Activated B cell treated with CpG ODN at 0.5 μM for 24 hours (primary cell): ENCODE measurements at places on chromosomes 1 and 21. TPM values are rescaled to one million over a fixed set of nuclear protein-coding genes. Genes with fewer than 3 reads are reported as not detected.

GRCh38 chr1:224211206-224211962 lies 28.3 kb downstream of the DEGS1 start:
- H3K4me1 ChIP-seq = peaks cover 27% of the 10 kb centered on the region
- H3K27ac ChIP-seq = no peak overlapping the region
- H3K27me3 ChIP-seq = no peaks in the 10 kb centered on the region
- no peak for DNase-seq
- no peak overlapping the region for H3K4me3 ChIP-seq
- H3K36me3 ChIP-seq = no peaks in the 10 kb centered on the region

The ST6GALNAC5 gene
- not detected in 2 replicates for total RNA-seq

DNA sequence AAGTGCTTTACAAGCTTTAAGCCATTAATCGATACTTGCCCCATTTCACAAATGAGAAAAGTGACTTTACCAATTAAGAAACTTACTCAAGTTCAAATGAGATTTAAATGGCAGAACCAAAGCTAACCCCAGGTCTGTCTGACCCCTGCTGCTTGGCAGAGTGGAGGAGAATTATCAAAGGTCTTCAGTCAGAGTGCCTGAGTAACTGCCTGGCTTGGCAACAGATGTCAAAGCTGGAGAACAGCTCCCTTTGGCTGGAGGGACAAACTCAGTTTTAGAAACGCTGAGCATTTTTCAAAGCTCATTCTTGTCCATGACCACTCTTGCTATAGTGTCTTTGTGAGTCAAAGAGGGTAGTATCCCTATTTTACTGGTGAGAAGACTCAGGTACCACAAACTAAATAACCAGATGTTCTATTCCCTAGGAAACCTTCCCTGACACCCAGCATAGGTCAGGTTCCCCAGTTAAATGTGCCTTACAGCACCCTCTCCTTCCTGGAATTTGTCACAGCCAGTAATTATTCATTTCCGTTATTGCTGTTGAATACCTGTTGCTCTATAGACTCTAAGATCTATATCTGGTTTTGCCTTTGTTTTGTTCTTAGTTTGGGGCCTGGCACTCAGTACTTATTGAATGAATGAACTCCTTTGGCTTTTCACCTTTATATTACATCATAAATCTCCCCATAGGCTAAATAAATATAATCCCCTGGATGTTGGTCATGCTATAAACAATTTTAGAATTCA lies 5.0 kb upstream of the BCAR3 start:
- peaks cover 70% of the 10 kb centered on the region for H3K4me1 ChIP-seq
- H3K4me3 ChIP-seq = peak overlapping the region; percentile 26
- H3K27ac ChIP-seq = peak overlapping the region; percentile 41
- no peak for DNase-seq

DNA sequence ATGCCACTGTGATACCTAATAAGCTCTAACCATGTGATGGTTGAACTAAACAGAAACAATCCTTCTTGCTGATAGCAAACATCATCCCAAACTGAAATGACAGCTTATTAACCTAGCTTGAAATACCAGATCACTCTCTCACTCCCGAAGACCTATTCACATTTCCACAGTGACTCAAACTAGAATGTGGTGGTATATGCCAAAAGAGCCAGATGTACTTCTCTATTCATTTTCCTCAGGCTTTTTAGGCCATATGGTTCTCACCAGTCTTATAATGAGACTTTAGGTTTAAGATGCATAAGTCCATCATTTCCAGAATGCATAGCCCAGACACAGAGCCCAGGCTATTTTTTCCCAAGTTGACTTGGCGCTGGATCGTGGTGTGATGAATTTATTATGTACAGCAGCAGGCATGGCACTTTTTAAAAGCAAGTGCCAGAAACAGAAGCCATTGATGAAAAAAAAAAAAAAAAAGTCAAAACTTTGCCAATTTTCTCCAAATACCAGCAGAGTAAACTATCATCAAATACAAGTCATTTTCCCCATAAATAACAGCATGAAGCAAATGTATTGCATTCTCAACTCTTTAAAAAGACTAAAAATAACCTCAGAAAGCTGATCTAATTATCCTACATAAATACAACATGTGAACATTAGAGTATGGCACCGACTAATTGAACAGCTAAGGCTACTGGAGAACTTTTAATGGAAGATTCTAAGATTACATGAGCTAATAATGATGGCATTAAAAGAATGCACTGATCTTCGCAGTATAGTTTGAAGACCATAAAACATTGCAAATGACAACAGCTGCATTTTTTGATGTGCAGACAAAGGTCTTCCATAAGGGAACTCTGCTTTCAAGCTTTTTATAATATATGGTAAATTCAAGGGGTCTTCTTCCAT lies 365.4 kb downstream of the LRRIQ3 start:
- H3K4me3 ChIP-seq = no peak overlapping the region
- H3K27ac ChIP-seq = no peak overlapping the region
- H3K36me3 ChIP-seq = no peaks in the 10 kb centered on the region
- DNase-seq = no peak
- H3K27me3 ChIP-seq = no peaks in the 10 kb centered on the region

GRCh38 chr1:45552331-45552730 lies 1.7 kb downstream of the AKR1A1 start:
- no peaks in the 10 kb centered on the region for H3K27me3 ChIP-seq
- peaks cover 35% of the 10 kb centered on the region for H3K36me3 ChIP-seq
- DNase-seq = no peak
- H3K4me3 ChIP-seq = peak overlapping the region; percentile 65
- H3K4me1 ChIP-seq = peaks cover 25% of the 10 kb centered on the region

DNA sequence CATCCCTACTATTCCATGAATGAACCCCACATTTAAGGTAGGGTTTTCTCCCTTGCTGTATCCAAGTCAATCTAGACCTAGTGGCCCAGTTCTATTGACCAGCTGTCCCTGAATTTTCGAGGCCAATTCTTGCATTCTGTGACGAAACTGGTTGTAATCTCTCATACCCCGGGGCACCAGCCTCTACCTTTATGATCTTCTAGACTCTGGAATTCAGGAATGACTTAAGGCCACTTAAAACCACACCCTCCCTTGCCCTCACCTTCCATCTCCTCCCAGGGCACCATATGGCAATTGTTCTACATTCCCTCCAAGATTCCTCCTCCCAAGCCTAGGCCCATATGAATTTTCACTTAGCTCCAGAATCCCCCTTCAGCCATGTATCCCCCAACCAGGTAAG lies 48.9 kb downstream of the RHOU start:
- no peak overlapping the region for H3K4me3 ChIP-seq
- H3K36me3 ChIP-seq = no peaks in the 10 kb centered on the region
- peaks cover 2% of the 10 kb centered on the region for H3K27me3 ChIP-seq
- DNase-seq = no peak
- H3K4me1 ChIP-seq = no peaks in the 10 kb centered on the region

The ODR4 gene
- 11.9 and 15.6 TPM in 2 replicates for total RNA-seq

The FCRLB gene
- total RNA-seq = 2.1 and 2.4 TPM in 2 replicates

DNA sequence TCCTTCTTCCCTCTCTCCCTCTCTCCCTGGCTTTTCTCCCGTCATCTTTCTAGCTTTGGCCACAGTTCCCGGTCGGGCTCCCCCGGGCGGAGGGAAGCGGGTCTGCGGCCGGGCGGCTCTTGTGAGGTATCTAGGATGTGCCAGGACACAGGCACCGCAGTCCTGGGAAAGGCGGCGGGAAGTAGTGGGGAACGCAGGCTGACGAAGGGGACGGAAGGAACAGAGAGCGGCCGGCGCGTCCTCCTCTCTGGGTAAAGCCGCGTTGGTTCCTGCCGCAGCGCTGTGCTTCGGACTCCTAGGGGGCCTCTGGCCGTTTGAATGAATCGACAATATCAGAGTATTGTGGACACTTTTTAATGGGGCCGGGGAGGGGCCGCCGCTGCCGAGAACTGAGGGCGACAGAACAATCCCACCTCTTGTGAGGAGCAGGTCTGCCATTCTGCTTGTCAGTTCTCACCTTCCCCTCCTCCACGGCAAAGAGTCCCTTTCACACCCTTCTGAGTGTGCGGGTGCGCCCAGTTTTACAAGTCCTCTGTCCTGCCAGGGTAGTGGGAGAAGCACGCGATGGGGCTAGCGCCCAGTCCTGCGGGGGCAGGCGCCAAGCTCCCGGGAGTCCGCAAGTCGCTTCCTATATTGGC lies 1.2 kb upstream of the LHX9 start:
- DNase-seq = no peak
- no peaks in the 10 kb centered on the region for H3K36me3 ChIP-seq
- H3K4me3 ChIP-seq = peak overlapping the region; percentile 65
- H3K27me3 ChIP-seq = peaks cover 84% of the 10 kb centered on the region

DNA sequence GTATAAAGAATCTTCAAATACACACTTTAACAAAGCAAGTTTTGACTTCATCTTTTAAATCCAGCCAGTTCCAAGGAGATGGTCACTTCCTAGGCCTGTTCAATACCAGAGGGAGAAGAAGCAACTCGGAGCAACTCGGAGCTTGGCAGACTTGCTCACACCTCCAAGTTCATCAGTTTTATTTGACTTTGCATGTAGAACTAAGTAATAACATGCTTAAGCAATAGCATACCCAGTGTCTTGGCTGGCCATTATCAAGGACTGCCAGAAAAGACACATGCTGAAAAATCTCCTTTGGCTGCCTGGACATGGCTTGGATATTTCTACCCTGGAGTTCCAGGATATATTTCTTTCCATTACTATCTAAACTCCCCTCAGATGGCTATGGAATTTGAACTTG lies 52.6 kb downstream of the GNG12 start:
- no peak overlapping the region for H3K4me3 ChIP-seq
- DNase-seq = no peak
- H3K27me3 ChIP-seq = peaks cover 4% of the 10 kb centered on the region

GRCh38 chr21:33395891-33396331 lies 7.3 kb upstream of the IFNGR2 start:
- H3K4me1 ChIP-seq = peaks cover 60% of the 10 kb centered on the region
- H3K27ac ChIP-seq = no peak overlapping the region
- no peak overlapping the region for H3K4me3 ChIP-seq
- DNase-seq = no peak
- H3K36me3 ChIP-seq = no peaks in the 10 kb centered on the region
- H3K27me3 ChIP-seq = no peaks in the 10 kb centered on the region

GRCh38 chr1:207316622-207317391 lies 4.7 kb upstream of the CD55 start:
- no peak for DNase-seq
- peaks cover 49% of the 10 kb centered on the region for H3K4me1 ChIP-seq
- H3K27me3 ChIP-seq = no peaks in the 10 kb centered on the region
- H3K4me3 ChIP-seq = no peak overlapping the region

- H3K27ac ChIP-seq = no peak overlapping the region
- no peak overlapping the region for H3K4me3 ChIP-seq
- H3K4me1 ChIP-seq = no peaks in the 10 kb centered on the region
- peaks cover 18% of the 10 kb centered on the region for H3K27me3 ChIP-seq
- no peaks in the 10 kb centered on the region for H3K36me3 ChIP-seq
Observed at GRCh38 chr1:61133335-61134019, 51.1 kb downstream of the NFIA start.

The OR6K3 gene
- total RNA-seq = not detected in 2 replicates

GRCh38 chr1:29798699-29799566 lies 562.6 kb downstream of the PTPRU start:
- H3K27me3 ChIP-seq = peaks cover 6% of the 10 kb centered on the region
- no peak overlapping the region for H3K27ac ChIP-seq
- no peaks in the 10 kb centered on the region for H3K36me3 ChIP-seq
- DNase-seq = no peak
- H3K4me3 ChIP-seq = no peak overlapping the region

DNA sequence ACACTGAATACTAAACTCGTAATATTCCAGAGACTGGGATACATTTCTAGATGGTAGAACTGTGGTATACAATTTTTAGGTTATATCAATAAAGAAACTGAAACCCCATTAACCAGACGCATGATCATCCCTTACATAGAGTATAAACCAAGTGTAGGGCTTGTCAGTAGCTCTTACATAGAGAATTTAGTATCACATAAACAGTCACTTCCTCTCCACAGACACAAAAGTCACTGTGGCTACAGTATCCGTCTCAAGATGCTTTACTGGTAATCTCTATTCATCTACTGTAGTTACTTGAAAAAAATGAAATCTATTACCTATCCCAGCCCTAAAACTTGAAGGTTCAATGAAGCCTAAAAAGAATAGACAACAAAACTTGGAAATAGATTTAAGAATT lies 252.3 kb upstream of the TMPRSS15 start:
- no peaks in the 10 kb centered on the region for H3K36me3 ChIP-seq
- DNase-seq = no peak

DNA sequence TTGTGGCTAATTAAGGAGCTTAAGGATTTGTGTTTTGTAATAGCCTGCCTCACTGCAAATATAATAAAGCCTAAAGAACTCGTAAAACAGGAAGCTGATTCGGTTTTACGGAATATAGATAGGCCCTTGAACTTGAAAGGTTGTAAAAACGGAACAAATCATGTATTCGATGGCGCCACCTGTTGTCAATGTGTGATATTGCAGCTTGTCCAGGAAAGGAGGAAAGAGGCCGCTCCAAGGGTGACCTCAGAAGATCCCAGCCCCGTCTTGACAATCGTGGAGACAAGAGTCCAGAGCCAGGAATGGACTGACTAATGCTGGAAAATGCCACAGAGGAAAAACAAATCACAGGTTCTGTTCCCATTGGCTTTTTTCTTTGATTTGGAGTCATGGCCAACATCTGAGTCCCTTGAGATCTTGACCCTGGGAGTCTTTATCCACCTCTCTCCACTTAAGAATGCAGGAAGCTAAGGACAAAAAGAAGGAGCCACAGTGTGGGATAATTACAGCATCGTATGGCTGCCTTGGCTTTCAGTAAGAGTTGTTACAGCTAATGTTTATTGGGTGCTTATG lies 7.0 kb upstream of the IGSF21 start:
- peaks cover 13% of the 10 kb centered on the region for H3K27me3 ChIP-seq
- H3K4me3 ChIP-seq = no peak overlapping the region
- no peaks in the 10 kb centered on the region for H3K36me3 ChIP-seq

The FAM151A gene
- total RNA-seq = not detected in 2 replicates

The ALDH4A1 gene
- total RNA-seq = 6.5 and 7.1 TPM in 2 replicates

GRCh38 chr1:233132445-233132844 lies 163.1 kb downstream of the PCNX2 start:
- no peak for DNase-seq
- H3K27me3 ChIP-seq = no peaks in the 10 kb centered on the region
- no peak overlapping the region for H3K27ac ChIP-seq
- no peak overlapping the region for H3K4me3 ChIP-seq

DNA sequence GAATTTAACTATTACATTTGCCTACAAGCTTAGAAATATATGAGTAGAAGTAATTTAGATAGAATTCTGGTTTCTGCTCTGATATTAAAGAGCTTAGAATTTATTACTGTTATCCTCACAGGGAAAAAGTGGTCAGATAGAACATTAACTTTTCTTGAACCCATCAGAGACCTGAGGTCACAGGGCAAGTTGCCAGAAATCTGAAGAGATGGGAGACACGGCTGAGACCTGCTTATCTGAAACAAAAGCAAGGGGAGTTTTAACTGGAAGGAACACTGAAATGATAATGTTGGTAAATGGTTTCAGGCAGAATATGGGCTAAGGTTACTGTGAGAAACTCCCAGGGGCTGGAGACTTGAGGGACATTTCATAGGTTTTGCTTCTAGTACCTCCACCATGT lies 28.0 kb upstream of the USP25 start:
- H3K4me1 ChIP-seq = no peaks in the 10 kb centered on the region
- no peak overlapping the region for H3K27ac ChIP-seq
- peaks cover 3% of the 10 kb centered on the region for H3K27me3 ChIP-seq
